Left renal cortex interstitium (tissue), 4 donors: ENCODE measurements at places on chromosomes 7 and 10.

DNA sequence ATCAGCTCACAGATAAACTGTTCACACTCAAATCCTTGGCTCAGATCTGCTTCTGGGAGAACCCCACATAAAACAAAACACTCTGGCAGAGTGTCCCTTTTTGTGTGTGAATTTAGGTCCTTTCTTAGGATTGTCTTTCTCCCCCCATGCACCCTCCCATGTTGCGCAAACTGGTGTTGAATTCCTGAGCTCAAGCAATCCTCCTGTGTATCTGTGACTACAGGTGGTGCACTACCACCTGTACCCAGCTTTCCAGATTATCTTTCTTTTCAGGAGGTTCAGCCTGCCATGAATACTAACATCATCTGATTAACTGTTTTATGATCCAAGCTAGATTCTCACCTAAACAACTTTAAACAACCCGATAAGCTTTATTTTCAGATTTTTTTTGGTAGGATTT lies 177.6 kb upstream of the CSTF2T start:
- DNase-seq: no peak

DNA sequence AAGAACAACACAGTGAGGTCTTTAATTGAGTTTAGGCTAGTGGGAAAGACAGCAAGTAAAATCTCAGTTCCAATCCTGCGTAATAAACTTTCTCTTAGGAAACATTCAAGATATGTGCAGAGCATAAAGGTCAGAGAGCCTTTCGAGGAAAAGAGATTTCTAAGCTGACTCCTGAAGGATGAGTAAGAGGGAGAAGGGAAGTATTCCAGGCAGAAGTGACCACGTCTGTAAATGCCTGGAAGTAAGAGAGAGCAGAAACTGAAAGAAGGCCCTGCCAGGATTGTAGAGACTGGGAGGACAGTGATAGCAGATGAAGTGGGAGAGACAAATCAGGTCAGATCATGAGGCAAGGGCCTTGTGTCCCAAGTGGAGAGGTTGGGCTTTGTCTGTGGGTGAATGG lies 41.8 kb downstream of the PNLIPRP3 start:
- no peak for DNase-seq

- no peak for DNase-seq
Measured at GRCh38 chr7:149126662-149127266, 640 bp upstream of the ZNF425 start.

- no peak for DNase-seq
Measured at GRCh38 chr7:4071370-4072058, 610.6 kb upstream of the FOXK1 start.

DNA sequence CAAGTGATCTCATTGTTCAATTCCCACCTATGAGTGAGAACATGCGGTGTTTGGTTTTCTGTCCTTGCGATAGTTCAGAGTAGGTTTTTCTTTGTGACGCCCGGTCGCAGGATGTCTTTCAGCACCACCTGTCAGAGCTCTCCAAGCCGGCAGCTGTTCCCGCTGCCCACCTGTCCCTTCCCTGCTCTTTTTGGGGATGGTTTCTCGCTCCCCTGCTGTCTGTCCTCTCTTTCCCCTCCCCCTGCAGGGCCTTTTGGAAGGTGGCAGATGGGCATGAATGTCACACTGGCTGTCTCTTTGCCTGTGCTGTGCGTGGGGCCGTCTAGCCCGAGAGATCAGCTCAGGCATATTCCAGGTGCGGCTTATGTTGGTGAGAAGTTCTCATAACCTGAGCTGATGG lies 137.0 kb downstream of the GRK5 start:
- no peak for DNase-seq

DNA sequence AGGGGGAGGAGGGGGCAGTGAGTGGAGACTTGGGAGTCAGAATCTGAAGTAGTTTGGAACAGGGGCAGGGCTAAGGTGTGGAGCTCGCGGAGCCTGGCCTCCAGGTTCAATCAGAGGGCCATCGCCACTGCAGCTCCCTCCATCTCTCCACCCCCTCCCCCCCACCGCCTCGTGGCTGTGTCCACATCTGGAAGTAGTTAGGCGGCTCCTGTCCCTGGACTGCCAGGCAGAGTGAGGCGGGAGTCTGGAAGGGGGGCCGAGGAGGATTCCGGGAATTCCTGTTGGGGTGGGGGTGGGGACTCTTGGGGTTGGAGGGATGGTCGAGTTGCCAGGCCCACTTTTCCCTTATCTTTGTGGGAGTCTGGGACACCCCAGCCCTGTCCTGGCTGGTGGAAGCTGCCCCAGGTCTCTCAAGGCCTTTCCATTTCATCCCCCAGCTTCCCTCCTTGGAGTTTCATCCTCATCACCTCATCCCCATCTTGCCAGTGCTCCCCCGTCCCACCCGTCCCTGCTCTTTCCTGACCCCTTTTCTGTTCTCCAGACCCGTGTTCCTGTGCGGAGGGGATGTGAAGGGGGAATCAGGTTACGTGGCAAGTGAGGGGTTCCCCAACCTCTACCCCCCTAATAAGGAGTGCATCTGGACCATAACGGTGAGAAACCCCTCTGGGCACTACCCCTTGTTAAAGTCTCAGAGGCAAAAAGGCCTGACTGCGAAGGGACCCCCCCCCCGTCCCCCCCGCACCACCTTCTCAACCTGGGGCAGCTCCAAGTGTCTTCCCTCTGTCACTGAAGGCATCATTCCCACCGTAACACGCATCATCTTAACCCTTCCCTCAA lies 944 bp downstream of the PCOLCE start:
- DNase-seq: no peak

DNA sequence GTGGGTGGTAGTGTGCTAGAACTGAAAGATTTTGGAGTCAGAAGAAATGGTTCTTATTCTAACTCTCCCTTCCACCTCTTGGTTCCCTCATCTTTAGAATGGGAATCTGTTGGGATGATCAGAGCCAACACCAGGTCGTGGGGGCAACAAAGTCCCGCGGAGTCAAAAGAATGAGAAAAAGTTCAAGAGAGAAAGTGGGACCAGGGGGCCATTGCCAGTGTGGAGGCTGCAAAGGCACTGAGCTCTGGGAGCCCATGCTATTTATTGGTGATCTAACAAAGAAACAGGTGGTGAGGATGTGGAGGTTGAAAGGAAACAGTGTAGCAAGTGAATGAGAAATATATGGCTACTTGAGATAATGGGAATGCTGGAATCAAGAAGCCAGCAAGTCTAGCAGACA lies 29.4 kb downstream of the AGAP4 start:
- DNase-seq: no peak

DNA sequence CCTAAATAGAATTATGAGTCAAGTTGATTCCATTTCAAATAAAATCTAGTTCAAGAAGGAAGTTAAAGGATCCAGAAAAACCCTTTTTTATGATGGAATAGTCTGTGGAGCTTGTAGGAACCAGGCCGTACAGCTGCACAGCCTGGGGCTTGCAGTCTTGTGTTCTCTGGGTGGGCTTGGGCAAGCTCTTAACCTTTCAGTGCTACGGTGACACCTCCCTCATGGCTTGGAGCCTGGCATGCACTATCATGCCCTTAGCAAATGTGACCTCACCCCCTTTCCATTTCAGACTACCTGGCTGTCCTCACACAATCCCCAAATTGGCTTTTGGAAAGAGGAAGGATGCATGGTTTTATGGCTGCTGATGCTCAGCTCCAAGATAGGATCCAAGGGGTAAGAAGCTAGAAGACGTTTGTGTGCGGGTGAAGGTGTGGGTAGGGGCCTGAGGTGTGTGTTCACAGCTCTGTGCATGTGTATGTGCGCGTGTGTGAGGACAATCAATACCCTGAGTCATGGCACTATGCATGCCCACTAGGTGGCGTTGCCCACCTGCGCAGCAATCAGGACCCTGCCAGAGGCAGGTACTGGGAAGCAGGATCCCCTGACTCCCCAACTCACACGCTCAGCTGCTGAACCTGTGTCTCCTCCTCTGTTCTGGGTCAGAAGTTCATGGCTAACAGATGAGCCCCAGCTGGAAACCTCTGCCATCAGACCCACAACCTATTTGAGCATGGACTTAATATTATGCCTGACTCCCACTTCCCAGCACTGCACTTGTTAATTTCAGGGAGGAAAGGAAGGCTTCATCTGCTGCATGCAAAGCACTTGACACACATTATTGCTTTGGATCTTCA lies 113.4 kb downstream of the PTPN20 start:
- DNase-seq: peak; percentile 39

DNA sequence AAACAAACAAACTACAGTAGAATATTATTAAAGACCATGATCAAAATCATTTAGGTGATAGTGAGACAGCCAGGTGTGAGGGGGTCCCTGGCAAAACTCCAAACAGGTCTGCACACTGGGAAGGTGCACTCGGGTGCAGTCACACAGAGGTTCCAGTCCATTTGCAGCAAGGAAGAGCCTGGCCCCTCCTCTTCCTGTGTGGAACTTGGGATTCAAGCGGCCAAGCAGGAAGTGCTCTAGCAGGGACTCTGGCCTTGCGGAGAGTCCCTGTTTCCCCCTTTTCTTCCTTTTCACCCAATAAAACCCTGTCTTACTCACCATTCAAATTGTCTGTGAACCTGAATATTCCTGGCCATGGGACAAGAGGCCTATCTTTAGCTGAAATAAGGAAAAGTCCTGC lies 181.8 kb downstream of the LRRTM3 start:
- no peak for DNase-seq

DNA sequence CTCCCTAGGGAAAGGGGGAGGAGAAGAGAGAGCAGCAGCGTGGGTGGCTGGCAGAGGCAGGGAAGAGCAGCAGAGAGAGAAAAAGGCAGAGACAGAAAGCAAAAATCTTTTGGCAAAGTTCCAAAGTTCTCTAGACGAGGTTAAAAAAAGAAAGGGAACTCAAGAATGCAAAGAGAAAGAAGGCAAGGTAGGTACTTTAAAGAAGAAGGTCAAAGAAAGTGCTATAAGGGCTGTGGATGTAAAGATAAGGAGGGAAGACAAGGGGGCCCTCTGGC lies 20.2 kb upstream of the OPTN start:
- no peak for DNase-seq

DNA sequence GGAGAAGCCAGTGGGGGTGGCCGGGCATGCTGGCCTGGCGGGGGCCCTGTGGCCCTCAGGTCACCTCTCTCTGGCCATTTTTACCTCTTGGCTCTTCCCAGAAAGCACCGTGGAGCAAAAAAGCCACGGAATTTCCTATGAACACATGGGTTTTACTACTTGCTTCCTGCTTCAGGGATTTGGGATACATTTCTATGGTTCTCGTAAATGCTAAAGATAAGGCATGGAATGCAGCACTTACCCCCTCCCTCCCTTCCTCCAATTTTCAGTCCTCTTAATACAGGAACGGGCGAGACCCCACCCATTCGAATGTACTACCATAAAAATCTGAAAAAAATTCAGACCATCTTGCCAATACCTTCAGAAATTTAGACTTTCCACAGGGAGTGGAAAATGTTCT lies 279.7 kb downstream of the ARHGAP12 start:
- no peak for DNase-seq

DNA sequence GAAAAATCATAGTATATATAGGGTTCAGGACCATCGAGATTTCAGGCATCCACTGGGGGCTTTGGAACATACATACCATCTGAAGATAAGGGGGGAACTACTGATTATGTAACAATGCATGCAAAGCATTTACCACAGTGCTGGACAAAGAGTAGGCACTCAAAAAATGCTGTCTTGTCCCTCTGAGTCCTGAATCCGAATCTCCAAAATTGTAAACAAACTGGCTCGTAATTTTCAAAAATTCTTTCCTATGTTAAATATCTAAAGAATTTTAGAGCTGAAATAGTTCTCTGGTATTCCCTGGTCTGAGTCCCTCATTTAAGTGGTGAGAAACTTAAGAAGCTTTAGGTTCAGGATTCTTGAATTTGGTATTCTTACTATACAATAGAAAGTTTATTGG lies 167.8 kb upstream of the ASAH2 start:
- no peak for DNase-seq

DNA sequence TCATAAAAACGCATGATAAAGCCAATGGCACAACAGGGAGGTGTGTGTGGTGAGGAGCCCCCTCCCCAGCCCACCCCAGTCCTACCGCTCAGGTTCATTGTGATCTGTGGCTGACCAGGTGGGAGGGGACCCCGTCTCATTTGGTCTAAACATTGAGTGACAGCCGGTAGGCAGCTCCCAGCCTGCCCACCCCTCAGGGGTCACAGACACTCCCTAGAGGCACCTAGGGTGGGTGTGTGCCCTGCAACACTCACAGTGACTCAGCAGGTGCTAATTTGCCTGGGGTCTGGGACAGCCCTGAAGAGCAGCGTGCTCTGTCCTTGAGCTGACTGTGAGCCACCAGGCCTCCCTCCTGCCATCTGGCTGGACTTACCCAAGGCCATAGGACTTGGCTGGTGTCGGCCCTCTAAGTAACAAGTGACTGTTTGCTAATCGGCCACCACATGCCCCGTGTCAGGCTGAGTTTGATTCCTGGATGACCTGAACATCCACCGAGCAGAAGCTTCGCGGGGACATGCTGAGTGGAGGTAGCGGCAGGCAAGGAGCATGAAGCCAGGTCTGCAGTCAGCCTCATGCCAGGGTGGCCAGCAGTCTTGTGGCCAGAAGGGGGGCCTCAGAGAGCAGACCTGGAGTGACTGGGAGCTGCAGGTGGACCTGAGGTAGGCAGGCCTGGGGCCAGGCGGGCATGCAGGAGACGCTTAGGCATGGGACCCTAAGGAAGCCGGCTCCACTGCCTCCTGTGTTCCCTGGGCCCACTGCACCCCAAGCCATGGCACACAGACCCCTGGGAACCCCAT lies 282.3 kb upstream of the SHH start:
- DNase-seq: no peak

GRCh38 chr10:124482236-124482800 lies 20.7 kb downstream of the LHPP start:
- no peak for DNase-seq

GRCh38 chr10:7697426-7697825 lies 5.7 kb upstream of the ITIH2 start:
- DNase-seq: no peak

DNA sequence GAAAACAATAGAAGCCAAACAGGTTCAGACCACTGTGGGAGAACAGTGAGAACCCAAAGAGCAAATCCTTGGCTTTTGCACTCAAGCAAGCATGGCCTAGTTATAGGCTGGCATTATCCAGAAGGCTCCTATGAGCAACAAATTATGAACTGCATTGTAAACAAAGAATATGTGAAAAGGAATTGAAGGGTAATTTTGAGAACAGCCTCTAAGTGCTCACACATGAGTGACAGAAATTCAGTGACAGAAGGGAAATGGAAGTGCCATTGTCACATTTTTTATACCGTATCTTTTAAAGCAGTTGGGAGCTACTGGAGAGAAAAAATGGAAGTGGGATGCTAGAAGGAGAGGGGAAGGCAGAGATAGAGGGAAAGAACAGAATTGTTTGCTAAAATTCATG lies 114.2 kb downstream of the MACC1 start:
- no peak for DNase-seq

GRCh38 chr7:155907450-155908200 lies 95.4 kb upstream of the SHH start:
- no peak for DNase-seq

- no peak for DNase-seq
Measured at GRCh38 chr7:153185936-153186335, 426.4 kb downstream of the ACTR3B start.

DNA sequence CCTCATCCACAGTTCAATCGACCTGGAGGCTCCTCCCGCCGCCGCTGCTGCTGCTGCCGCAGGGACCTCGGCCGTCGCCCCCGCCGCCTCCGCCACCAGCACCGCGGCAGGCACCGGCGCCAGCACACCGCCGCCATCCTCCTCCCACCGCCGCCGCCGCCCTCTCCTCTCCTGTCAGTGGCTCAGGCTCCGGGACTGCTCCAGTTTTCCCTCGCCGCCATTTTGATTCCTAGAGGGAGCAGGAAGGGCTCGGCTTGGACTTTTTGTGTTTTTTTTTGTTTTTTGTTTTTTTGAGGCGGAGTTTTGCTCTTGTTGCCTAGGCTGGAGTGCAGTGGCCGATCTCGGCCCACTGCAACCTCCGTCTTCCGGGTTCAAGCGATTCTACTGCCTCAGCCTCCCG lies 3.0 kb upstream of the MCM10 start:
- no peak for DNase-seq
